ENCODE measurements at places on chromosomes 13 and 19.
A peak's percentile ranks its signal among the peaks of the same experiment; 100 is the strongest.

GRCh38 chr19:38842439-38843174 lies 7.2 kb downstream of the HNRNPL start:
- DNase-seq = no peak

DNA sequence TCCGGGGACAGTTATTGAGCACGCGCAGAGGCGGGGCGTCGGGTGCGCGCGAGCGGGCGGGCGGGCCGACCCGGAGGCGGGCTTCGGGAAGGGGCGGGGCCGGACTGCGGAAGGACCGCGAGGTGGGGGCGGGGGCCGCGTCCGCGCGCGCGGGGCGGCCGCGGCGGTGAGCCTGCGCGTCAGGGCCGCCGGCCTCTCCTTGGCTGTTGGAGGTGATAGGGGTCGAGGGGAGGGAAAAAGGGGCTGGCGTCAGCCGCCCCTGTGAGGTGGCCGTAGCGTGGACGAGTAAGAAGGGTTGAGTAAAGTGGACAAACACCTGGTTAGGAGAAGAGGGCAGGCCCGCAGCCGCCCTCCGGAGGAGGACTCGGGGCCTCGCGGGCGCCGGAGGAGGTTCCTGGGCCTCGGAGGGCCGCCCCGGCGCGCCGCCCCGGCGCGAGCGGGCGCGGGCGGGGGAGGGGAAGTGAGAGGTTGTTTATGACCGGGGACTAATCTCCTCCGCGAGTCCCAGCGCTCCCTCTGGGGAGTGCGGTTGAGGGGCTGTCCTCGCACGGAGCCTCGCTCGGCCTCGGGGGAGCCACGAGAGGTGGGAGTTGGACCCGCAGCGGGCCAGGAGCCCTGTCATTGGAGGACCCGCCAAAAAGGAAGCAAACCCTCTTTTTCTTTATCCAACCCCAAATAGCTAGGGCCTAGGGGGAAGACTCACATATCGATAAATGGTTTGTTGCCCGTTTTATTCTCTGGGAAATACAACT lies 547 bp upstream of the INTS6 start:
- peak; percentile 94 for DNase-seq

- DNase-seq = no peak
These were observed 12.5 kb downstream of the ZNF611 start for GRCh38 chr19:52722062-52723003.

DNA sequence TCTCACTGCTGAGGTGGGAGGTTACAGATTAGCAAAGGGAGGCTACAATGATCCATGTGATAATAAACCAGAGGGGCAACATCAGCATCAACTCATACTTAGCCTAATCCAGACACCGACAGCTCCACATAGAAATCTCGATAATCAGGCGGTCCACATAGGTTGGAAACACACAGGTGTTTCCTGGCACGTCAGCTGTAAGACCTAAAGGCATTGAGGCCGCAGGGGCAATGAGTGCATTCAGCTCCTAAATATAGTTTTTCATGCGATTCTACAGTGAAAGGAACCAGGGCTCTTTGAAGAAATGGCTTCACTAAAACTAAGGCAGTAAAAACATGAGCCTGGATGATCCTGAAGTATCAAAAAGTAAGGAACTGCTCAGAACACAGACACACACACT lies 19.3 kb downstream of the PLPP2 start:
- DNase-seq = no peak

GRCh38 chr13:113901642-113902041 lies 37.8 kb upstream of the GAS6 start:
- DNase-seq = no peak

DNA sequence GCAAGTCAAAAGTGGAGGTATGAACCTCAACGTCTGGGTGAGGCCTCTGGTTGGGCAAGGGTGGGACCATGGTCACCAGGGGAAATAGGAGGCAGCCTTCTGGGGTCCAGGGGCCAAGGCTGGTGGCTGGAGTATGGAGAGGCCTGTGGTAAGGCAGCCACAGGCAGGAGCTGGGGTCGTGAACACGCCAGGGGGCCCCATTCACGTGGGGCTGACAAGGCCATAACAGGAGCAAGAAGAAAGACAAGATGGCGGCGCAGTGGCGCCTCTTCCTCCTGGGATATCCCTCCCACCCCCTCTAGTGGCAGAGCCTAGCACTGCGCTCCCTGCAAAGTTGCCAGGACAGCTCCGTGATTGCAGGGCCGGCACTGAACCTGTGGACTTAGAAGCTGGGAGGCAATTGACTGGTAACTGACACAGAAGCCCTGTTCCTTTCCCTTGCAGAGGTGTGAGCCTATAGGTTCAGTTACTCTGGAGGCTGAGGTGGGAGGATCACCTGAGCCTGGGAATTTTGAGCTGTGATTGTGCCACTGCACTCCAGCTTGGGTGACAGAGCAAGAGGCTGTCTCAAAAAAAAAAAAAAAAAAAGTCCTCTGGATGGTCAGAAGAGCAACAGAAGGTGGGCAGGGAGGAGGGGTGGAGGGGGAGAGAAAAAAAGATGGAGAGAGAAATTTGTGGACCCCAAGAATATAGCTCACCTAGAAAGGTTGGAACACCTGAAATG lies 19.7 kb upstream of the EDDM13 start:
- DNase-seq = peak; percentile 25

- DNase-seq = no peak
These were observed 165.2 kb downstream of the SHISA2 start for GRCh38 chr13:25886438-25887214.

DNA sequence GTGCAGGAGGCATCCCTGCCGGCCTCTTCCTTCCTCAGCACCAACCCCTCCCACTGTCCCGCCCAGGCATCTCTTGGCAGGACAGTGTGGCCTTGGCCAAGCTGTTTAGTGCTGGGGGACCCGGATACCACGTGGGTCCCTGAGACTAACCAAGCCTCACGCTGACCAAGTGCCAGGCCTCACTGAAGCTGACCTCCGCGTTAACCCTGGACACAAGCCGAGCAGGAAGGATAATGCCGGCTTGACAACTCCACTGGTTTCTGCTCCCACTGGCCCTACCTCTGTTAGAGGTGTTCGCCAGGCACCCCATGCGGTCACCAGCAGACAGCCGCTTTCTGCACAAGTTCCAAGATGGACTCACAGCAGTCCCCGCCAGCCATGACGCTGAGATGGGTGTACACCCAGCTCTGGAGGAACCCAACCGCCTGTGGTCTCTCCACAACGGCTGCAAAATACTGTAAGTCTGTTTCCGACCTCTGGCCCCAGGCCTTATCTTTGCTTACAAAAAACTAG lies 12.4 kb downstream of the GRTP1 start:
- no peak for DNase-seq

DNA sequence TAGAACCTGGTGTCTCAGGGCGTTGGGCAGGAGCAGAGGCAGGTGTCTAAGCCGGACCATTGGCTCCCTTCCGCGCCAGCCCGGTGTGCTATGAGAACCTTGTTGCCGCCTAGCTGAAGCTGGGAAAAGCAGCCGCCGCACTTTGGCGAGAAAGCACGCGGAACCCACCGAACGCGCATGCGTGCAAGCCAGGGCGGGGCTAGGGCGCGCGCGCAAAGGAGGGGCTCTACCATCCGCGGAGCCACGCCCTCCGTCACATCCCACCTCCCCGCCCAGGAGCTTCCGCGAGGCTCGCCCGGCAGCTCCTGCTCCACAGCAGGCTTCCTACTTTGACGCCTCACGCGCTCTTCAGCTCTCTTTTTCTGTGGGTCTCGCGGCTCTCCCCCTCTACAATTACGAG lies 51.3 kb downstream of the WDR87 start:
- no peak for DNase-seq

GRCh38 chr13:49977992-49978391 lies 18.9 kb upstream of the TRIM13 start:
- no peak for DNase-seq

DNA sequence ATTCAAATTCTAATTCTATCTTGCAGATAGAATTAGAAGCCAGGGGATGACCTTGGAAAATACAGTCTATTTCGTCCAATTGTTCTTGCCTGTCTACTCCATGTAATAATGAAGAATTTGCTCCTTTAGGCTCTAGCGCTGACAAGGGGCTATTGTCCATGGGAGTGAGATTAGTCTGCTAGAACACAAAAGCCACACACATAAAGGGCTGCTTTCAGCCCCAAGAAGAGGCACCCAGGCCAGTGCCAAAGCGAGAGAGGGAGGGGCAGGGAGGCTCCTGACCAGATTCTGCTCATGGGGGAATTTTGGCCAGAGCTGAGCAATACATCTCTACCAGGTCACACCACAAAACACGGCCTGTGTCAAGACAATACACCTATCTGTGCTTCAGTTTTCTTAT lies 1306.9 kb downstream of the UQCRFS1 start:
- DNase-seq = no peak

Measured in stimulated activated CD8-positive, alpha-beta memory T cell treated with anti-CD3 and anti-CD28 coated beads, Interleukin-4, amount 100 ng/mL, for 1 hour (primary cell).